Suppressor macrophage (primary cell): ENCODE measurements at places on chromosomes 12 and 14.
A peak's percentile ranks its signal among the peaks of the same experiment; 100 is the strongest.

GRCh38 chr14:23512156-23512555, 39.4 kb downstream of the ZFHX2 start:
- no peak for DNase-seq

DNA sequence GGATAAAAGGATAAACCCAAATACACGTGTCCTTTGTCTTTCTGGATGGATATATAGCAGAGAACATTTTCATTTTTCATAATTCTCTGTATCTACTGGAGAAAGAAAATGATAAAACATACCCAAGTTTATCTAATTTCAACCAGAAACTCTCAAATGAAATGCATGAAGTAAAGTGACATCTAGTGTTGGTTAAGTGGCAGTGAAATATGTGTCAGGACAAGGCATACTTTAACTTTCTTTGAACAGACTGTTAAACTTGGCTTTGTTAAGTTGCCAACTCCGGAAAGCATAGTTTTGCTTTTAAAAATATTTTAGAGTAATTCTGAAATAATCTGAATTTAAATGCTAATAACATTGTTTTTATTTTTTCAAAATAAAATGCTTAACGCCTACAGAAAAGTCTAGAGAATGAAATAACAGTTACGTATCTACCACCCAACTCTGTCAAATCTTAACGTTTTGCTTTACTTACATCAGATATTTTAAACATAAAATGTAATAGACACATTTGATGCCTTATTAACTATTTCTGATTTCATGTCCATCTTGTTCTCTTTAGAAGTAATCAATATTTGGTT, 25.2 kb upstream of the NTN4 start:
- peak; percentile 13 for DNase-seq

DNA sequence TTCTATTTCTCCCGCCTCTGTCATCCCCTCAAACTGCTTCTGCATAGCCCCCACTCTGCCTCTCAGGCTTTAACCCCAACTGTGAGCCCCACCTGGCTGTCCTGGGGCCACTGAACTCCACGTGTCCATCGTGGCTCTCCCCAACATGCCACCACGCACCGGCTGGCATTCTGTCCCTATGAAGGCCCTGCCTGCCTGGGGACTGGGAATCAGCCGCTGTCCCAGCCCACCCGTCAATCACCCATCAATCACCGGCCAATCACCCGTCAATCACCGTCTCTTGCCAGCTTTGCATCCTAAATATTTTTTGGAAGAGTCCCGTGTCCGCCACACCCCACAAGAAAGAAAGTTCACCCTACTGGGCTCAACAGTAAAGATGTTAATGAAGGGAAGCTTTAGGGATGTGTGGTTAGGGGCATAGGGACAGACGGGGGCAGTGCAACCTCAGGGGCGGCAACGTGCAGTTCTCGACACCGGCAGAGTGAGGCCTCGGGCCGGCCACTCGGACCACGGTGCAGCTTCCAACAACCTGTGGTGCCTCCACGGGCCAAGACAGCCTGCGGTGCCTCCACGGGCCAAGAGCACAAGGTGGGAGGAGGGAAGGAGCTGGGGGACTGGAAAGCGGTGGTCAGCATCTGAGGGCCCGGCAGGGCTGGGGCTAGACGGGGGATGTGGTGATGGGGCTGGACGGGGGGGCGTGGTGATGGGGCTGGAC, 85.6 kb downstream of the GALNT9 start:
- DNase-seq: no peak

DNA sequence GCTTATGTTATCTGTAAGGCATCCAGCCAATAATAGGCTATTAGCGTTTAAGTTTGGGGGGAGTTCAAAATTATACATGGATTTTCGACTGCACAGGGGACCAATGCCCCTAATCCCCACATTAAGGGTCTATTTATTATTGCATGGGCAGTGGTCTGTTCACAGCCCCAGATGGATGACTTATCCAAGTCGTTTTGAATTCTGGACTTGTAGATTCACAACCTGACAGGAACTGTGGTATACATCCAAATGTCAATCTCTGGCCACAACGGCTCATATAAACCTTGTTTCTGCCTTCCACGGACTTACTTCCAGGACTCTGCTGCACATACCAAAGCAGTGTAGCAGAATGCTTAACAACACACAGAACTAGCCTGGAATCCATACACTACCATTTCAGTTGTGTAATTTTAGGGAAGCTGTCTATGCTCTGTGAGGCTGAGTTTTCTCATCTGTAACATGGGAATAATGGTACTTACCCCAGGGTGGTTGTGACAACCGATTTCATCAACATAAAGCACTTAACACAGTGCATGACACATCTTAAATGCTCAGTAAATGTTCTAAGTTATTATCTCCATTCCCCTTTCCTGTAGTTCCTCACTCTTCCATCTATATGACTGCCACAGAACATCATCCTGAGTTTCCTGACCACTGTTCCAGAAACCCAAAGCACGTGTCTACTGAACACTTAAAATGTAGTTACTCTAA, 3.7 kb downstream of the DDX24 start:
- DNase-seq: no peak

DNA sequence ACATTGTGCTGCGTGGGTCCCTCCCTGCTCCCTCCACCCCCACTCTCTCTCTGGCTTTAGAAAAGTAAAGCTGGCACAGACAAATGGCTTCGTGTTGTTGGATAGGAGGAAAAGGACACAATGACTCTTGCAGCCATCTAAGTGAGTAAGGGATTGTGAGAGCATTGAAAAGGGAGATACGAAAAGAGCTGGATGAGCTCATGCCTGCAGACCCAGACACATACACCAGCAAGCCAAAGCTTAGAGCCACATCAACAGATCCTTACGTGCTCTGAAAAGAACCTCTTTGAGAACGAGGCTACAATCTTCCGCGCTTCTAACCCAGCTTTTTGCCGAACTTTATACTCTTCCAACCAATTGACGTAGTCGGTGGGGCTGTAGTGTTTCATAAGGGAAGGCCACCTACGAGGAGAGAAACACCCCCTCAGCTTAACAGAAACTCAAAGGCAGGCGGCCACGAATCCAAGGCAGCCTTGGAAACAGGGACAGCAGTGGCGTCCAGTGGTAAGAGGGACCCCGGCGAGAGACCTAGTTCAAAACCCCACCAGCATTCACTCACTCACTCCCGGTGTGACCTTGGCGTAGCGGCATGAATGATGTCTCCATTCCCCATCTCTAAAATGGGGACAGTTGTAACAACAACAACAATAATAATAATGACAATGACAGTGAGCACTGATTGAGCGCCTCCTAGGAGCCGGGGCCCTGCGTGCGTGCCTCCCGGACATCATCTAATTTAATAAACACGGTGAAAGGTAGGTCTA, 1.1 kb downstream of the FBXO21 start:
- DNase-seq: no peak

GRCh38 chr12:85564786-85565185, 271.4 kb downstream of the RASSF9 start:
- no peak for DNase-seq

DNA sequence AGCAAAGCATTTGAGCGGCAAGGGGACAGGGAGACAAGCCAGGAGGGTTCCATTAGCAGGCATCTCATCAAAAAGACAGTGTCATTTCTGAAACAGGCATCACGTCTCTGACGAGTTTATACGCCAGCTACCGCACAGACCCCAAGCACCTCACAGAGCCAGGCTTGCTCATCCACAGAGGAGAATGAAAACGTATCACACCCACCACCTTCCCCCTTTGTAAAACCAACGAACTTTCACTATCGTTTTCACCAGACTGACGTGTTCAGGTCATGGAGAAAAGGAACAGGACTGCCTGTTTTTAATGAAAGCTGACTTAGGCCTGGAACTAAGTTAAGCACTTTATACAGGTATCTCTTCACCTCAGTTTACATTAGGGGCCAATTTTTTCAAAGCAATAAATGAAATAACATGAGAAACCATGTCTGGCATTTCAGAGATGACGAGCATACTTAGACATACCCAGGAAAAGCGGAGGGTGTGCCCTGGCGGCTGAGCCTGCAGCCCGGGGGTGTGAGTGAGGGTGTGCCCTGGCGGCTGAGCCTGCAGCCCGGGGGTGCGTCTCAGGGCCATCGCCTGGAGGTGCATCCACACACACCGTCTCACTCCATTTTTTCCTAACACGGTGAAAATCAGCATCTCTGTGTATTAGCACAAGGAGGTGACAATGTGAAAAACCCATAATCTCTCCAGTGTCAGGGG, 41.9 kb downstream of the STX2 start:
- no peak for DNase-seq

GRCh38 chr14:54787261-54787660, 115.4 kb downstream of the GCH1 start:
- DNase-seq: peak; percentile 53

GRCh38 chr14:98233656-98234055, 1038.3 kb downstream of the BCL11B start:
- DNase-seq: no peak

GRCh38 chr12:49364989-49365388, 2.3 kb upstream of the SPATS2 start:
- peak; percentile 95 for DNase-seq

- DNase-seq: no peak
These were observed 61.0 kb upstream of the PTHLH start for GRCh38 chr12:28033538-28033915.

DNA sequence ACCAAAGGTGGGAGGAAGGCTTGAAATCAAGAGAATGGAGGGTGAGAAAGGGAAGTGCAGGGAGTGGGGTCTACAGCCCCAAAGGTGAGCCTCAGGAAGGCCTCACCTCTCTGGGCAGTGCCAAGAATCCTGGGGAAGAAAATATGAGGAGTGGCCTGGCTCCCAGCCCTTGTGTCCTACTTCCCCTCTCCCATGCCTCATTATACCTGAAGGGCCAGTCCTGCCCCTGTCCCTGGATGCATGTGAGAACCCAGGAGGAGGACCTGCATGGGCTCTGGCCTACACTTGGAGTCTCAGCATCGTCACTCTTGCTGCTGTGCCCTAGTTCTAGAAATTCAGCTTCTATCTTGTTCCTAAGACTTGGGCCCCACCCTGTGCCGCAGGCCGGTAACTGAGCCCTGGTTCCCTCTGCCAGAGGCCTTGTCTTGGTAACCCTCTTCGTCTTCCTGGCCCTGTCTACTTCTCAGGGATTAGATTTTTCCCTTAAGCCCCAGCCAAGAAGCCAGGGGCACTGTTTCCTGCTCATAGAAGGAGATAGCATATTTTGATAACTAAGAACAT, 10.9 kb upstream of the MYH7 start:
- DNase-seq: no peak

- DNase-seq: no peak
These were observed 2.9 kb upstream of the RTL1 start for GRCh38 chr14:100906420-100906819.

DNA sequence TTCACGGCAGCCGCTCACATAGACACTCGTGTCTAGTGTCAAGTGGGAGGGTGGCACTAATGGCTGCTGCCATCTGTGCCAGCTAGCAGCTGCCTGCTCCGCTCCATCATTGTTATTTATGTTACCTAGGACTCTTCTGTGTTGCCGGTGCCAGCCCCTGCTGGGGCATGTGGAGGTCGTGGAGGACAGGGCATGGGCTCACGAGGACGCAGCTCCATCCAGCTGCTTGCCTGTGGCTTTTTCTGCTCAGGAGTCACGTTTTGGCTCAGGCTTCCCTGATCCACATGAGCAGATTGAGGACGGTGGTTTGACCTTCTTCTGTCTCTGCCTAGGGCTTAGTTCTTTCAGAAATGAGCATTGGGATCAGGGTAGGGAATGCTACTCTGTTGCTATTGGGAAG, 31.2 kb downstream of the TPCN1 start:
- DNase-seq: no peak

DNA sequence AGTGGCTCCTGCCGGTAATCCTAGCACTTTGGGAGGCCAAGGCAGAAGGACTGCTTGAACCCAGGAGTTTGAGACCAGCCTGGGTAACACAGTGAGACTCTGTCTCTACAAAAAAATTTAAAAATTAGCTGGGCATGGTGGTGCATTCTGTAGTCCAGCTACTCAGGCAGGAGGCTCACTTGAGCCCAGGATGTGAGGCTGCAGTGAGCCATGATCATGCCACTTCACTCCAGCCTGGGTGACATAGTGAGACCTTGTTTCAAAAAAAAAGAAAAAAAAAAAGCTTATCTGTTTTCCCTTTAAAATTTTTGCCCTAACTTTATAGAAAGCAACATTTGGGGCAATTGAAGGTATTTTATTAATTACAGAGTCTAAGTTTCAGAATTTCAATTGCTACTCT, 486.0 kb downstream of the BCAT1 start:
- DNase-seq: no peak

DNA sequence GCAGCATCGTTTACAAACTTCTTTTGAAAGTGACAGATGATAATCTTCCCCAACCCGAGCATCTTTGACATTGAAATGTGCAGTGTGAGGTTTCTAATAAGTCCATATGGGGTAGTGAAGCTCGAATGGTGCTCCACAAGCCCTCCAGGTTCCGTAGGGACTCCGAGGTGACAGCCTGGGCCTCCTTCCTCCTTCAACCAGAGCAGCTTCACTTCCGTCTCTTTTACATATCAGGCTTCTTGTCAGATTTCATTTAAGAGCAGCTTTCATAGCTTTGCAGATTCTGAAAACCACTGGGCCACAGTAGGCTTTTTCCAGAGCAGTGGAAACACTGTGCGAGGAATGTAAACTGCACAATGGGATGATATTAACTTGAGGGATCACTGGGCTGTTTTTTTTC, 103.6 kb upstream of the CPM start:
- DNase-seq: no peak

DNA sequence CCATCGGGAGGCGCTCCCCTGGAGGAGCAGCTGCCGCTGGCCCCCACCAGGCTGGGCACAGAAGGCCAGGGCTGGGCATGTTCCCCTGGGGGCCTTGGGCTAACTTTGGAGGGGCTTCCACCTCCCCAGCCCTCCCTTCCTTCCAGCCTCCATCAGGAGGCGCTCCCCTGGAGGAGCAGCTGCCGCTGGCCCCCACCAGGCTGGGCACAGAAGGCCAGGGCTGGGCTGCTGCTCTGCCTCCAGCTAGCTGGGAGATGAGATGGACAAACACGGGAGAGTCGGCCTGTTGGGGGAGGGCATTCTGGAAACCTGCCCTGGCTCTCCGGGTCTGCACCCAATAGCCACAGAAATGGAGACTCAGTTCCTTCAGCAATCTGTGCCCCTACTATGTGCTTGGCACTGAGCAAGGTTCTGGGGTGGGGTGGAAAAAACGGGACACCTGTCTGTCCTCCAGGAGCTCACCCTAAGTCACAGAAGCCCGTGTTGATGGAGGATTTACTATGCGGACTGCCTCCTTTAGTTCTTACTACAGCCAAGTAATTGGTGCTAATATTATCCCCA, 39.0 kb upstream of the CORO1C start:
- DNase-seq: no peak

- no peak for DNase-seq
These were observed 115.4 kb upstream of the DYRK2 start for GRCh38 chr12:67533159-67533558.

- no peak for DNase-seq
These were observed 8.8 kb upstream of the IFI27L2 start for GRCh38 chr14:94138251-94138650.

- no peak for DNase-seq
These were observed 143.6 kb upstream of the SLC16A7 start for GRCh38 chr12:59452259-59452658.
